ENCODE measurements at places on chromosomes 11 and 22. TPM values are rescaled to one million over a fixed set of nuclear protein-coding genes. Genes with fewer than 3 reads are reported as not detected.

ARHGAP8 gene
- 2.0 TPM for total RNA-seq

CREB3L1 gene
- total RNA-seq: 0.38 TPM

PRPF19 gene
- total RNA-seq: 84.0 TPM

OR8U1 gene
- not detected for total RNA-seq

RCOR2 gene
- total RNA-seq: 0.26 TPM

RFPL1 gene
- 0.22 TPM for total RNA-seq

SGSM1 gene
- total RNA-seq: 2.1 TPM

OR51E2 gene
- total RNA-seq: not detected
